SHP77 treated with DMSO at 0.1 percent for 48 hours (cell line): ENCODE measurements at places on chromosomes 16 and 17.

DNA sequence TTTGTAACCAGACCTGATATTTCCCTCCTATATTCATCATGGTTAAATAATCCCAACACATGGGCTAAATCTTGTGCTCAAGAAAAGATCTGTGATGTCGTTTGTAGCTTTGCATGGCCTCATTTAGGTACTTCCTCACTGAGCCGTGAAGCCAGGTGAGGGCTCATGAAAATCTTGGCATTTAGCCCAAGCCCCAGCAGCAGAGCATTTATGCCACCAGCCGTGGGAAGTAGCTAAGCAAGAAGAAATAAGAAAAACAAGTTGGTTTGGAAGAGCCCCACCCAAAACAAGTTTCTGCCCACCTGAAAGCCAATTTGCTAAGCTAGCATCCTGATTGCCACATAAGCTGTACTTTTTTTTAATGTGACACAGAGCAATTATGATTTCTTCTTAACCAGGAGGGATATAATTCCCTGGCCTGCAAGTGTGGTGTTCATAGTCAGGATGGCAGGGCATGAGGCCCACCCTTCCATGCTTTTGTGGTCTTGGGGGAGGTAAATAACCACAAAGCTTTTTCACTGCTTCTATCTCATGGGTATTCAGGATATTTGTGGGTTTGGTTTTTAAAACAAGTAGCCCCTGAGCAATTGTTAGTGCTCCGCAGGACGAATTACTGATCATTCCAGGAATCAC is 10.5 kb downstream of the TMIGD1 start:
- DNase-seq: no peak

DNA sequence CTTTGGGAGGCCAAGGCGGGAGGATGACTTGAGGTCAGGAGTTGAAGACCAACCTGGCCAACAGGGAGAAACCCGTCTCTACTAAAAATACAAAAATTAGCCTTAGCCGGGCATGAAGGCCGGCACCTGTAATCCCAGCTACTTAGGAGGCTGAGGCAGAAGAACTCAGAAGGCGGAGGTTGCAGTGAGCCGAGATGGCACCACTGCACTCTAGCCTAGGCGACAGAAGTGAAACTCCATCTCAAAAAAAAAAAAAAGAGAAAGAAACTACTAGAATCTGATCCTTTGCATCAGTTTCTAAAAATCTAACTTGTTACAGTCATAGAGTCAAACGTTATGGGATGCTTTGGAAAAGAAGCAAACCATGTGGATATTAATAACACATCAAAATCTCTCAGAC is 1.6 kb upstream of the PECAM1 start:
- DNase-seq: no peak

DNA sequence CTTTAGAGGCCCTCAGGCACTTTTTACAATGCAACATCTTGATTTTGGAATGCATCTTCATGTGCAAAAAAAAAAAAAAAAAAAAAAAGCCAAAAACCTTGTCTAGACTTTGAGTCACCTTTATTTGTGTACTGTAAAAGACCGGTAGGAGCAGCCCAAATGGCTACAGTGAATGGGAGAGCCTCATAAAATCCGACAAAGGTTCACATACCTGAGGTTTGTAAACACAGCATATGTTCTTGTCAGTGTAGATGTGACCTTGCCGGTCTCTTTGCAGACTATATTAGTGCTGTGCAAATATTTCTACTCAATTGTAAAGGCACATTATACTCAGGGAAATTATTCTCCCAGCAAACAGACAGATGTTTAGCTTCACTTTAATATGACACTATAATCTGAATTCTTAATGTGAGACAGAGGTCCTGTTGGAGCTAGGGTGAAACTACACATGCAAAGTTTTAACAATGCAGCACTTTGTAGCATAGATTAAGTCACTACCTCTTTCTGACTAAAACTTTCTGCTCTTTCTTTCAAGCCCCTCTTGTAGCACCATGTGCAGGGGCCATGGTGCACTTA is 211.3 kb downstream of the CA10 start:
- no peak for DNase-seq

DNA sequence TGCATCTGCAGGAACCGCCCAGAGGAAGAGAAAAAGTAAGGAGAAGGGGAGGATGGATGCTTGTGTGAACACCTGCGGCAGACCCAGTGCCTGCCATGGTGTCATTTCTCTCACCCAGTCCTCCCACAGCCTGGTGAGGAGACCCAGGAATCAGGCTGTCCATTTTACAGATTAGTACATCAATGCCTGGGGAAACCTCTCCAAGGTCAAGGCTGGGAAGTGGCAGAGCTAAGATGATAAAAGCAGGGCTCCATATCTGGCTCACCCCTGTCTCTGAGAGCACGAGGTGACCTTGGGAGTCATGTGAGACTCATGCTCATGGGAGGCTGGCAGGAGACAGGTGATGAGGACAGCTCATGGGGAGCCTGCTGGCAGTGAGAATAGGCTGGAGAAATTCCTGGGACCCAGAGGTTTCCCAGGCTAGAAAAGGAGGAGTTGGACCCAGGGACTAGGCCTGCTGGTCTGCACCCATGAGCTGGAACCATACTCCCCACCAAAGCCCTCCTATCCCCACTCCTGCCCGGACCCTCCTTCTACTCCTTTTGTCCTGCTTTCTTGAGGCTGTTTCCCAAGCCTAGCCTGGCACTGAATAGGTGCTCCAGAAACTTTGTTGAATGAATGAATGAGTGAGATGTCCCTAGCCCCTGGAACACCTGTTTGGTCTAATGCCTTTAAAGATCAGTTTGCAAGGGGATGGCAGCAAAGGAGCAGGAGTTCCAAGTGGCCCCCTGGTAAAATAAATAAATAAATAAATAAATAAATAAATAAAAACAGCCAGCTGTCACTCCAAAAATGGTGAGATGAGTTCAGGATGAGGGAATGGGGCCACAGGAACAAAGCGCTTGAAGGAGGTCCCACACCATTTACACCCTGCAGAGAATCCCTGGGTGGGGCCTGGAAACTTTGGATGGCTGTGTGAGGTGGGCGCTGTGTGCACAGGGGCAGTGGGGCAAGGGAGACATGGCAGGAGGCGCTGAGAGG is 1.6 kb downstream of the ZNF629 start:
- DNase-seq: no peak

- no peak for DNase-seq
Observed at GRCh38 chr17:44672479-44673093, 16.3 kb downstream of the MEIOC start.

GRCh38 chr17:19943026-19943425 is 34.6 kb downstream of the AKAP10 start:
- DNase-seq: no peak

DNA sequence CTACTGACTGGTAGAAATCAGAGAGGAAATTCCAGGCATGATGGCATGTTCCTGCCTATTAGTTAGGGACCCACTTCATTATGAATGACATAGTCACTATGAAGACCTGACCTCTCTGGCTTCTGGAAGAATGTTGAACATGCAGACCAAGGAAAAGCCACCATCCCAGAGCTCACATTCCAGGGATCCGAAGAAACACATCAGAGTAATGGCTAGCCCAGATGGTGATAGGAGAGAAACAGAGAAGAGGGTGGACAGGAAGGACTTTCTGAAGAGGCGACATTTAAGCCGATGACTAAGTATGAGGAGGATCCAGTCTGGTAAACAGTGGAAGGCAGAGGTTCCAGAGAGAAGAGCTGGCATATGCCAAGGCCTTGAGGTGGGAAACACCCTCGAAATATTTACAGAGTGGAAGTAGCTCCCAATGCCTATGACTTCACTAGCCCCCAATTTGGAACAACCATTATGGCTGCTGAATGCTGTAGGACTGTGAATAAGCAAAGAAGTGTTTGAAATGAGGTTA is 216.2 kb downstream of the RBFOX1 start:
- no peak for DNase-seq

DNA sequence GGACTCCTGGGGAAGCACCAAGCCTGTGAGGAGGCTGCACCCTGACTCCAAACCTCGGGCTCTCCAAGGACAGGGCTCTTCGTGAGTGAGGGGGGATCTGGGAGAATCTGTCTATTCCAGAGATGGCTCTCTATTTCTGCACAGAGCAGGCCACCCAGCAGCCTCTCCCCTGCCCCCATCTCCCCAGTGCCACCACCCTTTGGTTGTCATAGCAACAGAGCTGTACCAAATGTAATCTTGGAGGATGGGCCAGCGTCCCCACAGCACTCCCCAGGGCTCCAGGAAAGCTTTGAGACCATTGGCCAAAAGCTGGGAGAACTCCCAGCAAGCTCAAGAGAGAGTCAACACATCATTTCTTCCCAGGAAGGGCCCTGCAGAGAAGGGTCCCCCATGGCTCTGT is 49.3 kb downstream of the ABCC12 start:
- no peak for DNase-seq

DNA sequence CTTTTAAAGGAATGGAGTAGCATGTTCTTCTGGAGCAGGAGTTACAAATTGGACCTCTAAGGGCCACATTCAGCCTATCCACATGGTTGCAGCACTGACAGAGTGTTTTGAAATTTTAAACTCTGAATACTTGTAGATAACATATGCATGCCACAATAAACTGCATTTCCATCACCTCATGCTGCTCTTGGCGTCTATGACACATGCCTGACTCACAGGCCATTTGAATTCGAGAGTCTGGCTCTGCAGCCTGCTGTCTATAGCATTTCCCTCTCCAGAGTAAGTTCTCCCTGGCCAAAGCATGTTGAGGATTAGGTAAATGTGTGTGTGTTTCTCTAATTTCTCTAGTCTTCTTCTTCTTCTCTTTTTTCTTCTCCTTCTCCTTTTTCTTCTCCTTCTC is 28.7 kb upstream of the MYOCD start:
- no peak for DNase-seq

DNA sequence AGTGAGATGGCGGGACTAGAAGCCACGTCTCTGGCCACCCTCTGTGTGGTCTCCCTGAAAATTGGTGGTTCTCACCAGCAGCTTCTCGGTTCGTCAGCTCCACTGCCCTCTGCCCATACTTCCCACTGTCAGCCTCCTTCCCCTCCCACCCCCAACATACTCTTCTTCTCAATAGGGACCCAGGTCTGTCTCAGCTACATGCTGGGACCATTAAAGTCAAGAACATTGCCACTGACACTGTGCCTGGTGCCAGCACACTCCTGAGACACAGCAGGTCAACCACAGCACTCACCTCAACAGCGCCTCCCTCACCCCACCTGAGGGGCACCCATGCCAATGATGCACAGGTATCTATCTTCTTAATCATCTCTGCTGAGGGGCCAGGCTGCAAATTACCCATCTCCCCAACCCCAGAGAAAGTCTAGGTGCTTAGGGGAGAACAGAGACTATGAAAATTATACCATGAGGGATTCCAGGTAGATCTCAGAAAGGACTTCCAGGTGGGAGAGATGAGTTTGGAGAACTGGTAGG is 1.3 kb downstream of the PLXDC1 start:
- no peak for DNase-seq

- no peak for DNase-seq
Observed at GRCh38 chr16:88880226-88881006, 14.0 kb upstream of the PABPN1L start.

GRCh38 chr17:8153957-8154607 is 1.9 kb upstream of the PER1 start:
- DNase-seq: peak; percentile 88

DNA sequence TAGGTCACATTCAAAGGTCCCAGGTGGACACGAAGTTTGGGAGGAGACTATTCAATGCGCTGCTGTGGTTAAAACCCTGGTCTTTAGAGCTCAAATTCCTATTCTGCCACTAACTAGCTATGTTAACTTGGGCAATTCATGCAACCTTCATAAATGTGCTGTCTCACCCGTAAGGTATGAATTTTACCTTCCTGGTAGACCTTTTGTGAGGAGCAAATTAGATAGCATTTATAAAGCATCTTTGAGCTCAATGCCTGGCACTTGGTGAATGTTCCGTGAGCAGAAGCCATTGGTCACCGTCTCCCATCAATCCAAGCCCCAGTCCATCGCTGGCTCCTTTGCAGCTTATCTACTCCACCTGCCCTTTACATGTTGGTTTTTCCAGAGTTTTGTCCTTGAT is 16.6 kb downstream of the CHD9NB start:
- DNase-seq: no peak

- DNase-seq: no peak
Observed at GRCh38 chr17:59637611-59638310, 18.1 kb downstream of the CLTC start.
